Skin of body (tissue), 3 donors: ENCODE measurements at places on chromosomes 1 and 21. TPM values are rescaled to one million over a fixed set of nuclear protein-coding genes. Genes with fewer than 3 reads are reported as not detected.

- no peak for DNase-seq
Measured at GRCh38 chr21:44884097-44884496, 10.6 kb upstream of the PTTG1IP start.

GRCh38 chr1:217526636-217527035 is 104.3 kb downstream of the GPATCH2 start:
- no peak for DNase-seq

GRCh38 chr1:227884370-227885134 is 63.2 kb downstream of the WNT9A start:
- no peak for DNase-seq

DNA sequence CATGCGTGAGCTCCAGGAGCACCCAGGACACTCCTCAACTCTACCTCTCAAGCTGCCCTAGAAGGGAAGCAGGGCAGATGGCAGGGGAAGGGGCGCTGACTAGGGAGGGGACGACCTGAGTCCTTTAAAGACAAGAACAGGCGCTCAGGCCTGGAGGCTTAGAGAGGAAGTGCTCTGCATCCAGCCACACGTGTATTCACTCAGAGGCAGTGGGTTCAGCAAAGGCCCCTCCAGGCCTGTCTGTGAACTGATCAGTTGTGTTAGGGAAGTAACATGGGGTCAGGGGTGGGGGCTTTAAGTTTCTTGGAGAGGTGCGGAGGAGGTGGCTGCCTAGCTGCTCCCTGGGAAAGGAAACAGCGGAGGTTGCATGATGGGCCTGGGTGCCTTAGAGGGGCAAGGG is 37.1 kb upstream of the ARF1 start:
- no peak for DNase-seq

The OR2M4 gene
- total RNA-seq, result not detected

The KCNN3 gene
- total RNA-seq, result 0.99 TPM

The SCP2 gene
- total RNA-seq, result 95.9 TPM

The COX20 gene
- 18.7 TPM for total RNA-seq

The ARHGEF2 gene
- total RNA-seq, result 57.6 TPM
